Breast epithelium (tissue), 4 donors: ENCODE measurements at places on chromosomes 5 and 9.

DNA sequence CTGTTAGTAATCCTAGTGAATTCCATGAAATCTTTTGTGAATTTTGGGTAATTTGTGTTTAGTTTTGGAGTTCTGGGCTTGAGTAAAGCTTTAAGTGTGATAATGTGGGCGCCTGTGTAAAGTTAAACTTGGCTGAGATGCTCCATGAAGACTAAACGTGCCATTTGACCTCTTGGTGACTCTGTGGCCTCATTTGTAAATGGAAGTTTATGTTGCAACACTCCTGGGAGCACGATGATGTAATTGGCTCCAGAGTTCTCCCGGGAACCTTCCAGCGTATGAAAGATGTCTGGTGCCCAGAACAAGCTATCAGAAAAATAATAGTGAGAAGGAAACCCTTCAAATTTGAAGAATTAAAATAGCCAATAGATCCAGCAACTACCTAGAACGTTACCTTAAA is 981.2 kb downstream of the TLE4 start:
- DNase-seq: no peak

DNA sequence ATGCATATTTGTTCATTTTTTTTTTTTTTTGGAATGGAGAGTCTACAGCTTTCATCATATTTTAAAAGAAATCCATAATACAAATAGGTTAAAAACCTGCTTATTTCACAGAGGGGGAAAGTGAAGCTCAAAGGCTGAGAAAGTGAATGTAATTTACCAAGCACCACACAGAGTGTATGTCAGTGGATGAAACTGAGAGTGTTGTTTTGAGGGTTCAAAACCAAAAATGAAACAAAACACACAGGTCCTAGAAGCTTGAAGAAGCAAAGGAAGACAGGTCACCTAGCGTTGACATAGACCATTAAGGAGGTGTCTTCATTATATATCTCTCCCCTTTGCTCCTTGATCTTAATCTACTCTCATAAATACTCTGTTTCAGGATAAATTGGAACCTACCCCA is 7.5 kb downstream of the NMUR2 start:
- DNase-seq: no peak

DNA sequence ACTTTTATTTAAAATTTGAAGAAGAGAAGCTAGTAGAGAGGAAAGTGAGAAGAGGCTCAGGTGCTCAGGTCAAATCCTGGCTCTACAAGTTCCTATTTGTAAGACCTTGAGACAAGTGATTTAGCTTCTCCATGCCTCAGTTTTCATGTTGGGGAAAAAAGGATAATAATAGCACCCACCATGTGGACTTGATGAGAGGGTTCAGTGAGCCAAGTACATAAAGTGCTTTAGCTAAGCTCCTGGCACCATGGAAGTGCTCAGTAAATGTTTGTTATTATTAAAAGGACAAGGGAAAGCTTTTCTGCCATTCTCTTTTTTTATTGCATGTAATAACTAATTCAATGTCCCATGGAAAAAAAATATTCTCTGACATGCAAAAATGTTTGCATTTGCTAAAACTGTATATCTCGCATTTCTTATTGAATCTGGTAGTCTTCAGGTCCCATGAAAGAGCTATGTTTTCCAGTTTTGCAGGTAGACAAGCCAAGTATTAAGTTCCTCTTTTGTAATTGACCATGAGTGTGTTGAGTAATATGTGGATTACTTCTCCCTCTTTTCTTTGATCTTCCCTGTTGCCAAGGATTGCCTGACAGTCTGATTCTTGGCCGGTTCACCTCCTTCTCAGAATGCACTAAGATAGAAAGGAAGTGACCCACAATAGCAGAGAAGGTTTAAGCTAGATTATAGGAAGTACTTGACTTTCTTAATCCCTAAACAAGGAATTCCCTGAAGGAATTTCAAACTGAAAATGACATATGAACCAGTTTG is 45.6 kb upstream of the TRIM32 start:
- DNase-seq: no peak

- DNase-seq: no peak
These were observed 29.8 kb upstream of the ZFR start for GRCh38 chr5:32474209-32474854.

DNA sequence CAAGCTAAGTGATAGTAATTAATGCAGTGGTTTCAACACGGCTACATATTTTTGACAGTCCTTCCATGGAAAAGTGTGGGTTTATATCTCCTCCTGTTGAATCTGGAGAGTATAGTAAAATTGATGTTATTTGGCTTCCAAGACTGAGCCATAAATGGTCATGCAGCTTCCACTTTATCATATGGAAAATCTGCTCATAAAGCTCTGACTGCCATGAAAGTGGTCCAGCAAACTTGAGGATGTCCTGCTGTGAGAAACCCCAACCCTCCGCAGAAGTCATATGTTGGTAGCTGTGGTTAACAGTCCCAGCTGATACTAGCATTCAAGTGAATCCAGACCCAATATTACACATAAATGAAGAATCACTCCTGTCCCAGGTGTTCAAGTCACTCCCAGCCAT is 378.3 kb downstream of the KCTD16 start:
- no peak for DNase-seq

DNA sequence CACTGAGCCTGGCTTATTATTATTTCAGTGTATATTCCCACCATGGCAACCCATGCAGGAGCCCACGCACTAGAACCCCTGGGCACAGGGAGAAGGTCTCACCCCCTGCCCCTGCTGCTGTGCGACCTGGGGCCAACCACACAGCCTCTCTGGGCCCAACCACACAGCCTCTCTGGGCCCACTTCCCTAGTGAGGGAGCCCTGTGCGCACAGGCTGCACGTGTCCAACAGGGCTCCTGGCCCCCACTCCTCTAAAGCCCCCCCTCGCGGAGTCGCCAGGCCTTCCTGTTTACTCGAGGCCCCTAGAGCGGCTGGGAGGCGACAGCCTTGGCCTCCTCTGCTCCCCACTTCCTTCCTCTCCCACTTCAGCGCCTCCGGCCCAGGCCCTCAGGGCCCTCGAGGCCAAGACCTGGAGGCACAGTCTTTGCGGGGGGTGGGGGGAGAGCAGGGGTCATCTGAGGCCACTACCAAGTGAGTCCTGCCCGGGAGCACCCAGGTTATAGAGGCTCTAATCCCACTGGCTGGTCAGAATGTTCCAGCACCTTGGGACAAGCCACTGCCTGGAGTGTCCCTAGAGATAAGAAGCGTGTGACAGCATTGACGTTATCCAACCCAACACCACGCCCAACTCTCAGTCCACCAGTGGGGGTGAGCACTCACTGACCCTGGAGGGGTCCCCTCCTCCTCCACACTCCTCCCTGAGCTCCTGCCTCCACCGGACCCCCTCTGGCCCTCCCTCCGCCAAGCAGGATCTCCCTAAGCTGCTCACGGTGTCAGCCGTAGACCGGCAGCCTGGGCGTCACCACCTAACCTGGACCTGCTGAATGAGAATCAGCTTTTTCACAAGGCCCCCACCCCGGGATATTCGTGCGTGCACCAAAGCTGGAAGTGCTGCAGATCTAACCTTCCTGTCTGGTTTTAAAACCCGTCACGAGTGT is 7.9 kb upstream of the ENG start:
- no peak for DNase-seq

- no peak for DNase-seq
These were observed 341.0 kb downstream of the EBF1 start for GRCh38 chr5:158758675-158759074.

GRCh38 chr5:158798140-158798539 is 301.6 kb downstream of the EBF1 start:
- no peak for DNase-seq

DNA sequence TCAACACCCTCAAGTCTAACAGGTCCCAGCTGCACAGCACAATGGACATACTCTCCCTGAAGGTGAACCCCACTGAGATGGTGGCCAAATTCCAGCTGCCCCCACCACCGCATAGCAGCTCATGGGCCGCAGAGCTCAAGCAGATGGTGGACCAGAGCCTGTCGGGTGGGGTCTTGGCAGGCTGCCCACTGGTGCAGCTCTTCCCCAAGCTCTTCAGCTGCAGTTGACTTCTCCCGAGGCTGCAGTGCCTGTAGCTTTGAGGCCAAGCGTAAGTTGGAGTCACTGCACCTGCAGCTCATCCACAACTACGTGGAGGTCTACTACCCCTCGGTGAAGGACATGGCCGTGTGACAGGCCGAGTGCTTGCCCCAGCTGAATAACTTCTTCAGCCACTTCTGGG is 56.6 kb upstream of the SPTLC1 start:
- DNase-seq: no peak

DNA sequence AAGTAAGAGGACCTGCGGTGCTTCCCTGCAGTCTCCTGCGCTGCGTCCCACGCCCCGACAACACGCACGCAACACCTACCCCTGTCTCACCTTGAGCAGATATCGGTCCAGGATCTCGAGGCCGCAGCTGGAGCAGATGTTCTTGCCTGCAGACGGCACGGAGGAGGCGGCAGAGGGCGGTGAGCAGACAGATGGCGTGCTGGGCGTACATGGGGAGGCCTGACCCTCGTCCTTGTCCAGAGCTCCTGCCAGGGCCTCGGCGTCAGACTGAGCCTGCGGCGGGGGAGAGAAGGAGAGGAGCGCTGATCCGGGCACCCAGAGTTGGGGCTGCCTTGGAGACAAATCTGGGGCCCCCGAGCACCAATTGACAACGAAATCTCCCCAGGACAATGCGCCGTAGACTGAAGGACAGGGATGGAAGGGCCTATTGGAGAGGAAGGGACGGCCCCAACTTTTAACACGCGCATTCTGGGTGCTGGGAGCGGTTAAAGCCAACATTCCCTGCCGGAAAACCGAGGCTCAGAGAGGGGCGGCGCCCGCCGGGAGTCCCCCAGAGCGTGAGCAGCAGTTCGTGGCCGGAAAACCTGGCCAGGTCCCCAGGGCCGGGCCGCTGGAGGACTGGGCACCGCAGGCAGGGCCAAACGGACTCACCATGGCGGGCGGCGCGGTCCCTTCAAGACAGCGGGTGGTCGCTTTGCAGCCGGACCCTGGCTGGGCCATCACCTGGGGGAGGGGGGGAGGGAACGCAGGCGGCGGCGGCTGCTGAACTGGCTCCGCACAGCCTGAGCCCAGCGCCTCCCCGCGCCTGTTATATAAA is 1.8 kb downstream of the LHX6 start:
- no peak for DNase-seq

GRCh38 chr9:128431207-128431606 is 10.6 kb downstream of the CERCAM start:
- no peak for DNase-seq

DNA sequence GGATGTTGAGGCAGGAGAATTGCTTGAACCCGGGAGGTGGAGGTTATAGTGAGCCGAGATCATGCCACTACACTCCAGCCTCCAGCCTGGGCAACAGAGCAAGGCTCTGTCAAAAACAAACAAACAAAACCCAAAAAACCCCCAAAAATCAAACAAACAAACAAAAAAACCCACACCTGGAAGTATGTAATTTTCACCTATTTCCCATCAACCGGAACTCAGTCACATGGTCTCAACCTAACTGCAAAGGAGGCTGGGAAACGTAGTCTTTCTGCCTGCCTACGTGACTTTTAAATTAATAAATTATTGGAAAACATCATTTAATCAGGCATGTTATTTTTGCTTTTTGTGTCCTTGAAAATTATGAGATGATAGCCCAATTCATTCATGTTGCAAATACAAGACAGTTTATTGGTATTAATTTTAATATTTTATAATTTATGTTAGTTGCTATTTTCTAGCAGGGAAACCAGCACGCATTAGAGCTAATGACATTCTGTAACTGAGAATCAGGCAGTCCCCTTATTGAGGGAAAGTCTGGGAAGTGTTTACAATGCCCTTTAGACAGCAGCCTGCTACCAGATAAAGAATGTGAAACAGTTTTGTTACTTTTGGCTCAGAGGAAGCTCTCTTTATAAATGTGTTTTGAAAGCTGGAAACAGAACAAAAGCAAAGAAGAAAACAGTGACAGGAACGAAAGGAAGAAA is 110.3 kb downstream of the NXNL2 start:
- DNase-seq: no peak

DNA sequence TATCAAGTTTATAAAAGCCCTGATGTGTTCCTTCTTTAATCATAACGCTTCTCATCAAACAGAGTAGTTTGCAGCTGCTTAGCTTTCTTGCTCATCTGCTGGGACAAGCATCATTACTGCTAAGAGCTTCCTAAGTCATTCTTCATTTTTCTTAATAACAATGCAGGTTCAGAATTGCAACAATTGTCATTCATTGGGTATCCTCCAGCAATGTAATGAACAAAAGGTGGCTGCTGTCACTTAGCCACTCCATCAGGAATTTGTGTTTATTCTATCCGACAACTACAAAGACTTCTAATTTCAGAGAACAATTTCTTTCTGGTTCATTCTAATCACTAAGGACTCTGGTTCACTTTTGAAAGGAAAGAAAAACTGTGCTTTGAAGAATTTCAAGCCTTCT is 836.7 kb upstream of the CDH10 start:
- no peak for DNase-seq

GRCh38 chr5:31161781-31162181 is 31.7 kb upstream of the CDH6 start:
- DNase-seq: no peak

DNA sequence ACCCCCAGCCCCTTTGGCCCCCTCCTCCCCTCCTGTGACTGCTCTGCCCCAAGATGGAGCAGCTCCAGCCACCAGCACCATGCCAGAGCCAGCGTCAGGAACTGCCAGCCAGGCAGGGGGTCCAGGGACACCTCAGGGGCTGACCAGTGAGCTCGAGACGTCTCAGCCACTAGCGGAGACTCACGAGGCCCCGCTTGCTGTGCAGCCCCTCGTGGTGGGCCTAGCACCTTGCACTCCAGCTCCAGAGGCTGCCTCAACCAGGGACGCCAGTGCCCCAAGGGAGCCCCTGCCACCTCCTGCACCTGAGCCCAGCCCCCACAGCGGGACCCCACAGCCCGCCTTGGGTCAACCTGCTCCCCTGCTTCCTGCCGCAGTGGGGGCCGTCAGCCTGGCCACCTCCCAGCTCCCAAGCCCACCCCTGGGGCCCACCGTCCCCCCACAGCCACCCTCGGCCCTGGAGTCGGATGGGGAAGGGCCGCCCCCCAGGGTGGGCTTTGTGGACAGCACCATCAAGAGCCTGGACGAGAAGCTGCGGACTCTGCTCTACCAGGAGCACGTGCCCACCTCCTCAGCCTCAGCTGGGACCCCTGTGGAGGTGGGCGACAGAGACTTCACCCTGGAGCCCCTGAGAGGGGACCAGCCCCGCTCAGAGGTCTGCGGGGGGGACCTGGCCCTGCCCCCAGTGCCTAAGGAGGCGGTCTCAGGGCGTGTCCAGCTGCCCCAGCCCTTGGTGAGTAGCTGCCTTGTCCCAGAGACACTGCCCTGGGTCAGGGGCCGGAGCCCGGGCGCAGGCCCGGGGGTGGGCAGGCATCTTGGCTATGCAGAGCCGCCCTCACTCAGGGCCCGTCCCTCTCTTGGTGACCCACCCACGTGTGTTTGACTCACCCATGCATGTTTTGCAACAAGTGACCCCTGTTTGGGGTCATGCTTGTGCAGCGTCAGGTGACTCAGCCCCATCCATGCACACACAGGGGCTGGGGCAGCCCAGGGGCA is 105.2 kb downstream of the WNK2 start:
- no peak for DNase-seq

GRCh38 chr5:137573376-137573775 is 74.2 kb upstream of the SPOCK1 start:
- DNase-seq: no peak

DNA sequence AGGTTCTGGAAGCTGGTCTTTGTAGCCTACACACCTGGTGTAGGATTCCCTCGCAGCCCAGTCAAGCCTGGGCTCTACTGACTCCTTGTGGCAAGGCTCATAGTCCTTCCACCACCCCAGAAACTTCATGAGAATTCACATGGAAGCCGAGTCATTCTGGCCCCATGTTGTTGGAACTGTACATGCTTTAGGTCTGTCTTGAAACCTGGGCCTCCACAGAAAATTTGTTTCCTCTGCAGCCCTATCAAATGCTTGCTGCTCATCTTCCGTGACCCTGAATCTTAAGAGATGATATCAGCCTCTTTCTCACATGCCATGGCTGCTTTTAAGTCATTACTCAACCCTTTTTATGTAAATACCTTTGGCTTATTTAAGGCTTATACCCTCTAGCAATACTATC is 113.4 kb upstream of the GRHPR start:
- no peak for DNase-seq
